ENCODE measurements at places on chromosomes 4 and X.

GRCh38 chr4:57190601-57191481 is 80.7 kb upstream of the IGFBP7 start:
- DNase-seq = no peak

DNA sequence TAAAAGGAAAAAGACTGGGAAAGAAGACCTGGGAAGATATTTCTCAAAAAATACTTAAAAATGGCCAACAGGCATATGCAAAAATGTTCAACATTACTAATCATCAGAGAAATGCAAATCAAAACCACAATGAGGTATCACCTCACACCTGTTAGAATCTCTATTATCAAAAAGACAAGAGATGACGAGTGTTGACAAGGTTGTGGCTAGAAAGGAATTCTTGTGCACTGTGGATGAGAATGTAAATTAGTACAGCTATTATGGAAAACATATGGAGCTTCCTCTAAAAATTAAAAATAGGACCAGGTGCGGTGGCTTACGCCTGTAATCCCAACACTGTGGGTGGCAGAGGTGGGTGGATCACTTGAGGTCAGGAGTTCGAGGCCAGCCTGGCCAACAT is 50.0 kb downstream of the C4orf46 start:
- no peak for DNase-seq

- no peak for DNase-seq
These were observed 9.6 kb upstream of the OTUD4 start for GRCh38 chr4:145189981-145190380.

GRCh38 chr4:105469736-105470135 is 4.1 kb downstream of the PPA2 start:
- no peak for DNase-seq

DNA sequence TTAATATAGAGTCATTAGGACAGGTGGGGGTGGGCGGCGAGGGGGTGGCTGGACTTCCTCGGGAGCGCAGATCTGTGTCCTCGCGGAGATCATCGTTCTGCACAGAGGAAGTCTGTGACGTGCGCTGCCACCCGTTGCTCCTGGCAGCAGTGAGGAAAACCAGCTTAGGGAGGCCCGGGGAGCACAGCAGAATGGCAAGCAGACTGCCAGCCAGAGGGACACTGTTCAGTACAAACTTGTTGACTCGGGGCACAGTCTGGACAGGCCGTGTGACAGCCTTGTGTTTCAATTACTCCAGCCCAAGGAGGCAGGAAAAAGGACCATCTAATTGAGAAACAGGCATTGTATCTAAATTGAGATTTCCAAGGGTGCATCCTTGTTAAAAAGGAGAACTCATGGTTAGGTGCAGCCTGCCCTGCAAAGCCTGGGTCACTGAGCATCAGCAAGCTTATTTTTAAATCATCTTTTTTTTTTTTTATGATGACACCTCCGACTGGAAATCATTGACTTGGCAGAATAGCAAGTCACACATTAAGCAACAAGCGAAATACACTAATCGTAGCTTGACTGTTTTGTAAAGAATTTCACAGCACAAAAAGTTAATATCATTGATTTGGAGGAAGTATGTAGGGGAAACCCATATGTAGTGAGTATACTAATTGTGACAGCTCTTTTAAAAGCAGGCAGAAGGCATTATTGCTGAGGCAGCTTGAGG is 512.0 kb upstream of the FAT1 start:
- DNase-seq = no peak

DNA sequence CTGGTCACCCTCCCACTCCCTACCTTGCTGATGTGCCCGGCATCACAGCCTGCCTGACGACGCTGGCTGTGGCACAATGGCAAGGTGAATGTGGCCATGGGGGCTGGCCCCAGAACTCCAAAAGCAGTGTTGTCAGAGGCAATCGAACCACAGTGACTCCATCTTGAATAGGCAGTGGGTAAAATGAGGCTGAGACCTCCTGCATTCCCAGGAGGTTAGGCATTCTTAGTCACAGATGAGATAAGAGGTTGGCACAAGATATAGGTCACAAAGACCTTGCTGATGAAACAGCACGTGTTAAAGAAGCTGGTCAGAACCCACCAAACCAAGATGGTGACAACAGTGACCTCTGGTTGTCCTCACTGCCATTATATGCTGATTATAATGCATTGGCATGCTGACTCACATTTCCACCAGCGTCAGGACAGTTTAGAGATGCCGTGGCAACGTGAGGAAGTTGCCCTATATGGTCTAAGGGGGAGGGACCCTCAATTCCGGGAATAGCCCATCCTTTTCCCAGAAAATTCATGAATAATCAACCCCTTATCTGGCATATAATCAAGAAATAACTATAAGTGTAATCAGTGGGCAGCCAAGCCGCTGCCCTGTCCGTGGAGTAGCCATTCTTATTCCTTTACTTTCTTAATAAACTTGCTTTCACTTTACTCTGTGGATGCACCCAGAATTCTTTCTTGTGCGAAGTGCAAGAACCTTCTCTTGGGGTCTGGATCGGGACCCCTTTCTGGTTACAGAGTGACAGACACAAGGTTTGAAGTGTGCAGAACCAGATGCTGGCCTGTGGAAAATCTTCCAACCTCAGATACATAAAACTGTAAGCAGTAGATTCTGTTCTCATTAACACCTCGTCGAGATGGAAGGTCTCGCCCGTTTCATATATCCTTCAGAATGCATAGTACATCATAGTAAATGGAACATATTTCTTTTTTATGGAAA is 26.8 kb upstream of the CLDN24 start:
- DNase-seq = no peak

DNA sequence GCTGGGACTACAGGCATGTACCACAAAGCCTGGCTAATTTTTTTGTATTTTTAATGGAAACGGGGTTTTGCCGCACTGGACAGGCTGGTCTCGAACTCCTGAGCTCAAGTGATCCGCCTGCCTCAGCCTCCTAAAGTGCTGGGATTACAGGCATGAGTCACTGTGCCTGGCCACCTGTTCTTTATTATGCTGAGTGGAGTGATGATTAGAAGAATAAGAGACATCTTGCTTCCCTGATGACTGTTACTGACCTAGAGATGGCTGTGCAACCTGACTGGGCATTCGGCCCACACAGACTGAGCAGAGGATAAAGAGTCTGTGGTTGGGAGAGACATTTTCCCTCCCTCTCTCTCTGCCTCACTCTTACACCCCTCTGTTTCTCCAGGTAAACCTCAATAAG is 56.7 kb downstream of the SPINK2 start:
- DNase-seq = no peak

- DNase-seq = no peak
These were observed 44.5 kb upstream of the SLC4A4 start for GRCh38 chr4:71294301-71294700.

- no peak for DNase-seq
These were observed 384.5 kb downstream of the OPHN1 start for GRCh38 chrX:68048774-68049173.

- DNase-seq = no peak
These were observed 607.0 kb downstream of the TRAM1L1 start for GRCh38 chr4:116478343-116478742.

DNA sequence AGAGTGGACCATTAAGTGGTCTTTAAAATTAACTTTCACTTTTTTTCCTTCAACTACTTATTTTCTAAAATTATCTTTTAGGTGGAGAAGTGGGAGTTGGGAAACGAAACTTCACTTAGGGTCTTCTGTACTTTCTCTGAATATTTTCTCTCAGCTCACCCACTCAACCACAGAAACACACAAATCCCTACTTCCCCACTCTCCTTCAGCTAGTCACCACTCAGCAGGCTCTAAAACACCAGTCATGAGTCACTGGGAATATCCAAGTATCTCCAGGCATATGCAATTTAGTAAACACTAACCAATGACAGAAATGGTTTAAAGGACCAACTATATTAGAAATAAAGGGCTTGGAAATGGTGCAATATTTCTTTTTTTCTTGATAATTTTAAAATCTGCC is 153.0 kb upstream of the RPS6KA6 start:
- DNase-seq = no peak

DNA sequence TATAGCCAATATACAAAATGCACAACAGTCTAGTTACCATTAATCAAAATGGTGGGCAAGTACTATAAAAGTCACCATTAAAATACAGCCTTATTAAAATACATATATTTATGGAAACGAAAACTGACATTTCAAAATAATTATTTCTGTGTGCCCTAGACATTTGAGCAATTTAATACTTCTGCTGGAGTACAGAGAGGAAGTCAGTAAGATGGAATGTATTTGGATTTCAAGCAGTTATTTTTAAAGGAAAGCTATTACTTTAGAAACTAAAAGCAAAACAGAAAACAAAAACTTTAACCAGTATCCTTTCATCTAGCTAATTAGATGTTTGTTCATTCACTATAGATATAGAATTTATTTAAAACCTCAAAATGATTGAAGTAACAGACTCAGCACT is 37.8 kb upstream of the TLR2 start:
- no peak for DNase-seq

- no peak for DNase-seq
These were observed 42.4 kb upstream of the FREM3 start for GRCh38 chr4:143742834-143743233.

DNA sequence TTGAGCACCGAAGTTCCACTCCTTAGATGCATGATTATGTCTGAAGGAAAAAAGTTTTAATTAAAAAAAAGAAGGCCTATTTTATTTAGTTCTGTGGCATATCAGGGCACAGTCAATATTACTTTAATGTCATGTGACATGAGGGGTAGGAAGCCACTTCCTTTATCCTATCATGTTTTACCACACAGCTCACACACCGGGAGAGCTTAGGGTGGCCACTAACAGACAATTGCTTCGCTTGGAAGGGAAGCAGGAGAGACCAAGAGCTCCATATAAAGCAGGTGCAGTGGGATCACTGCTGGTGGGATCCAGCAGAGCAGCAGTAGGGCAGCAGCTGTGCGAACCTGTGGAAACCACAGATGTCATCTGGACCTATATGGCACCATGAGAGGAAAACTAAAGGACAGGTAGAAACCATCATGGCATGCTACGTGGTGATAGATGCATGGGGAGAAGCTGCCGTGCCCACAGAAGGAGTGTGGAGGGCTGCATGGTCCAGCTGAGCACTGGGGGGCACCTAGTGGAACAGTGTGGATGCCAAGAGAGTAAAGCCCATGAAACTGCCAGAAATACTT is 52.0 kb downstream of the DTHD1 start:
- no peak for DNase-seq

GRCh38 chr4:145804116-145804515 is 124.2 kb downstream of the C4orf51 start:
- no peak for DNase-seq

DNA sequence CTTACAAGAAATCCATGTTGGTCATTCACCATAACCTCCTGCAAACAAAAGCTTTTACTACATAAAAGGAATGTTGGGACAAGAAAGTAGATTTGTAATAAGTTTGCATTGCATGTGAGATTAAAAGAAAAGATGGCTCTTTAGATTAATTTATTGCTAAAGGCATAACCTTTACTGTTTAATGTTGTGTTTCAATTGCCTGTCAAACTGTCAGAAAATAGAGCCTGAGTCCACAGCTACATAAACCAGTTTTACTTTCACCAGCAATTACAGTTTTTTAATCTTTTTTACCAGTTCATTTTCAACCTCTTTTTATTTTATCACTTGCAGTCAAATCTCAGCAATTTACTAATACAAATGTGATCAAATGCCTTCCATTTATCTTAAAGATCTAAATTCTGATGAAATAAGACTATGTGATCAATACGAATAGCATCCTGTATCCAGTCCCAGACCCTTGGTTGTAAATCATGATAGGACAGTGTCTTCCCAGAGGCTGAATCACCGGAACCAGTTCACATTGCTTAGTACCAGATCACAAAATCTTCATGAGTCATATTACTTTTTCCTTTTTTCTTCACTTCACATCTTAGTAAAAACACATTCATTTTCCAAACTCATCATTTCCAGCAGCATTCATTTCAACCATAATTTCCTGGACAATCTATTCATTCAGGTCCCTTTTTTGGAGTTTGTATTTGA is 95.4 kb upstream of the FRG1 start:
- DNase-seq = no peak

DNA sequence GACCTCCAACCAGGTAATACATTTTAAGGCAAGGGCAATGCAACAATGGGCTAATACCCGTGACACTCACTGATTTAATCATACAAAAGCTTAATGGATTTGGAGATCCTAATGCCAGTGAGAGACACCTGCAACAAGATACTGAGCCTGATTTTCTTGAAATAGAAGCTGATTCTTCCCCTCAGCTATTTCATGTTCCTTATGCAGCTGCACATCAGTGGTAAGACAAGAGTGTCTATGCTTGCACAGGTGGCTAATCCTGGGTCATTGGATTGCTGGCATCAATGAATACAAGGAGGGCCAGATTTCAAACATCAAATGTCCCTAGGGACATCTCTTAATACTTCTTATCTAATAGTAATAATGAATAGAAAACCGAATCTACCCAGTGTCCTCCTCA is 139.7 kb downstream of the PPARGC1A start:
- no peak for DNase-seq

- DNase-seq = no peak
These were observed 374.3 kb upstream of the GALNT7 start for GRCh38 chr4:172794307-172794703.

- DNase-seq = no peak
These were observed 387.5 kb upstream of the GRID2 start for GRCh38 chr4:91916219-91916618.
